ENCODE measurements at places on chromosomes 1 and 21.
A peak's percentile ranks its signal among the peaks of the same experiment; 100 is the strongest.

- DNase-seq, result no peak
Observed at GRCh38 chr1:171868217-171868803, 27.0 kb downstream of the DNM3 start.

GRCh38 chr21:42220138-42220701 is 1.3 kb downstream of the ABCG1 start:
- DNase-seq, result peak; percentile 87

DNA sequence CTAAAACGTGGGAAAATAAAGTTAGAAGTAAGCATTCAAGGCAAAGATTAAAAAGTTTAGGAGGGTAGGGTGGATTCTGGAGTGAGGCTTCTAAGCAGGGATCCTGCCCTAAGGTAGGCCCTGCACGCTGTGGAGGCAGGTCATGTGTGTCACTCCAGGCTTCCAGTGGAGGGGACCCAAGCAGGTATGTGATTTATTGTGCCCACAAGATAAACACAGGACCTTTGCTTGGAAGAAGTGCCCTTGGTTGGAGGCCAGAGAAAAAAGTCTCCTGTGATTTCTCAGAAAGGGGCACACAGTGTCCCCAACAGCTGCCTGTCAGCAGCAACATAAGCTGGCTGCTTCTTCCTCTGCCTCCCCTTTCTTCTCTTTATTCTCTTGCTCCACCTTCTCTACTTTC is 110.8 kb downstream of the FOXD2 start:
- DNase-seq, result no peak

DNA sequence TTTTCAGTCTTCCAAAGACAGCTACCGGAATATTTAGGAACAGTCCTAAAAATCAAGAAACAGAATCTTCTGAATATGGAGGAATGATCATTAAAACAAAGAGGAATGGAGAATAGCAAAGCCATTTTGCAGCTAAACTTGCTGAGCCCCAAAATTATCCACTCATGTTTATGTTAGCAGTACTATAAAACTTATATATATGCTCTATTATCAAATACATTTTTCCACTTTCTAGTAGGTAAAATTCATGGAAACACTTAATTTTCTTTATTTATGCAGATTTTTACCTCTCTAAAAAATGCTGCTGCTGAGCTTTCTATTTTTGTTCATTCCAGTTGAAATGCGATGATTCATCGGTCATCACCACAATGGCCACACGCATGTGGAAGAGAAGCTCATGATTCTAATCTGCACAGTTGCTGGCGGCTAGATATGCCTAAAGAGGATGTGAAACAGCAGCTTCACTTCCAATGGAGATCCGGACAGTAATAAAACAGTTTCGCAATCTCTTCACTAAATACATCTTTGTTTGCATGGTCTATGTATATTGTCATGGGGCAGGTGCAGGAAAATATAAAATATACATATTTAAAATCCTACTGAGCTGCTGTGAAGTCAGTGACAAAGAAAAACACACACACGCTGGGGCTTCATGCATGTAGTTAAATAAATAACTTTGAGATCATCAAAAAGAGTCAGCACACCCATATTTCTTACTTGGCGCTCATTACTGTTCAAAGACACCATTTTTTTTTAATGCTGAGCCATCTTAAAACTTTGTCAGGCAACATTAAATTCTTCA is 292.2 kb downstream of the SMYD3 start:
- peak; percentile 9 for DNase-seq

DNA sequence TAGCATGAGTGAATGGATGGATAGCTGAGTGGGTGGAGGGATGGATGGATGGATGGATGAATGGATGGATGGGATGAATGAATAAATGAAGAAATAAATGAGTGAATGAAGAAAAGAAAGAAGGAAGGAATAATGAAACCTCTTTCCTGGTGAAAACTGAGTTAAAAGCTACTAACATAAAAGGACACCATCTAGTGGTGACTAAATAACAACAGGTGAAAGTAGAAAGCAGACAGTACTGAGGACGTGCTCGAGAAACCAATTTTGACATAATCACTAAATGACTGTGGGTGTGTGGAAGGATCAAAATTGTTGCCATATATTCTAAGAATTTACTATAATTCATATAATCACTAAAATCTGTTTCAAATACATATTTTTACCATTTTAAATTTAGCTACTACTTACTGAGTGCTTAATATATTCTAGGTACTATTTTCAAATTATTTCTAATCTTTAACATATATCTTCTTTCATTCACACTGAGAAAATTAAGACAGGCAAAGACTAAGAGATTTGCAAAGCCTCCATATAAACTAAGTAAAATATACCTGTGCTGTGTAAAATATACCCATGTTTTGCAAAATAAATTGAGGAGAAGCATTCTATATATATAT is 522.9 kb downstream of the LRRIQ3 start:
- no peak for DNase-seq

GRCh38 chr1:42758641-42759040 is 8.2 kb downstream of the P3H1 start:
- no peak for DNase-seq

- DNase-seq, result no peak
Observed at GRCh38 chr1:170536924-170537551, 5.1 kb downstream of the GORAB start.

- no peak for DNase-seq
Observed at GRCh38 chr1:29708381-29708780, 472.1 kb downstream of the PTPRU start.

DNA sequence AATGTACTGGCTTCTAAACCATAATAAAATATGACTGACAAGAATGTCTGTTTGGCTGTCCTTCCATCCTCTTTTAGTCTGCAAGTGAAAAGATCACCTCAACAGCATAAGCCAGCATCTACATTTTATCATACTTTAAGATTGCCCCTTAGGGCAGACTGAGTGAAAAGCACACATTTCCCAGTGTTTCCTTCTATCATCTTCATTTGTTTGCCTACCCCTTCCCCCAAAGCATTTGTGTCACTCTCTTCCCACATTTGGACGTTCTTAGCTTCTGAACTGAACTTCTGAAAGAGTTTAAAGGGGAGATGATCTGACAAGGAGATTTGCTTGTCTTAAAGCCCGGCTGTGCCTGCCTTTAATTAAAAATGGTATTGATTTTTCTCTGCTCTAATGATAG is 322.2 kb downstream of the SPATA17 start:
- no peak for DNase-seq

GRCh38 chr21:36698981-36699545 is at the start of gene SIM2:
SIM2 (plus strand) TSS chr21:36699115; CDS start chr21:36699747, 632 bp downstream.
- no peak for DNase-seq

DNA sequence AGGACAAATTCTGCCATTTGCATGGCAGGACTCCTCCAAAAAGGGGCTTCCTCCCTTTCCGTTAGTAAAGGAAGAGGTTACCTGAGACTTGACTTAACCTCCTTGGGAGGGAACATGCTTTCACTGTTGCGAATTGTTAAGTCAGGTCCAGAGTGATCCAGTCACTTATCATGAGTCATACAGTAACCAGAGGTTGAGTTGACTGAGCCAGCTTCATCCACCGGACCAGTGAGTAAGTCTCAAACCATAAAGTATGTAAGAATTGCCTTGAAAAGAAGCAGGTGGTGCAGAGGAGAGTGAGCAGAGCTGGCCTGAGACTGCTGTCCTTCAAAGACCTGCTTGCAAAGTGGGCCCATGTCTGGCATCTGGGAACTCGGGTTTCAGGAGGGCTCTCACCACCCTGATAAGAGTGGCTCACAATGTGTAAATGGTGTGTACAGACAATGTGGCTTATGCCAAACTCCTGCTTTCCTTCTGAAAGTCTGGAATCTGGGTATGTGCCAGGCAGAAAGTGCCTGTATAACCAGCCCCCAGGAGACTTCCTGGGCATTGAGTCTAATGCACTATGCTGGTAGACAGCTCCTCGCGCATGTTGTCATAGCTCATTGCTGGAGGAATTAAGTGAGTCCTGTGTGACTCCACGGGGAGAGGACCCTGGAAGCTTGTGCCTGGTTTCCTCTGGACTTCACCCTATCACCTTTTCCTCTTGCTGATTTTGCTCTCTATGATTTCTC is 84.3 kb upstream of the KLHDC7A start:
- DNase-seq, result no peak

DNA sequence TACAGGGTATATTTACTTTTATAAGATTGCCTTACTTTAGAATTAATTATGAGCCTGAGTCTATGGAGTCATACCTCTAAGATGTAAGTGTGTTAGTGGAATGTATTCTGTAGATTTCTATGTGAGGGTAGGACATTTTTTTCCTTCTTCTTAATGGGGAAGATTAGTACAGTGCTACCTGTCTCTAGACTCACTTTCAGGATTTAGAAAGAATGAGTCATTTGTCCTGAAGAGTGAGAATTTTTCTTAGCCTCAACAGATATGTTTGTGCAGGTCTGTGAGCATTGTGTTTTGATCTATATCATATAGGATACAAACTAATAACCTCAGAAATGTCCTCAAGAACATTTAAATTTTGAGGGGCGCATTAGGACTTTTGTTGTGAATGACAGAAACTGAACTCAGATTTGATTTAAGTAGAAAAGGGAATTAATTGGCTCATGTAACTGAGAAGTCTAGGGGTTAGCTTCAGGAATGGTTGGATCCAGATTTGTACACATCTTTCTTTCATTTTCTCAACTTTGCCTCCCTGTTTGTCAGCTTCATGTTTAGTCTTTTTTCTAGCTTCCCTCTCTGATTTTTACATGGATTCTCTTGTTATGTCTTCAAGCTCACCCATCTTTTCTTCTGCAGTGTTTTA is 45.3 kb downstream of the TTC3 start:
- DNase-seq, result no peak

- DNase-seq, result no peak
Observed at GRCh38 chr1:37764414-37764825, 500 bp downstream of the EPHA10 start.

DNA sequence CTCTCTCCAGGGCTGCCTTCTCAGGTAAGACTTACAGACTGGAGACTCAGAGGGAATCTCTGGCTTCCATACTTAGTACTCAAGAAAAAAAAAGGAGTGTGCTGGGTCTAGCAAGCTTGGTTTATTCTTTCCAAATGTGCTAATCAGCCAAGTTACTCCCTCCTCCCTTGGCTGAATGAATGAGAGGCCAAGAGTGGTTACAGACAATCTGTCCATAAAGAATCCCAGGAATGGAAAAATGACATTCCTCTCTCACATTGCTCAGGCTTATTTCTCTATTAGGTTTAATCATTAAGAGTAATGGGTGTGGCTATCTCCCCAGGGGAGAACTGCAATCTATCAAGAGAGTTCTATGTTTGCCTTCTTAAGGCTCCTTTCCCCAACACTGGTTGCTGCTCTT is 547.3 kb upstream of the PLXNA2 start:
- DNase-seq, result no peak

- no peak for DNase-seq
Observed at GRCh38 chr1:202072211-202072765, 50.4 kb upstream of the GPR37L1 start.

DNA sequence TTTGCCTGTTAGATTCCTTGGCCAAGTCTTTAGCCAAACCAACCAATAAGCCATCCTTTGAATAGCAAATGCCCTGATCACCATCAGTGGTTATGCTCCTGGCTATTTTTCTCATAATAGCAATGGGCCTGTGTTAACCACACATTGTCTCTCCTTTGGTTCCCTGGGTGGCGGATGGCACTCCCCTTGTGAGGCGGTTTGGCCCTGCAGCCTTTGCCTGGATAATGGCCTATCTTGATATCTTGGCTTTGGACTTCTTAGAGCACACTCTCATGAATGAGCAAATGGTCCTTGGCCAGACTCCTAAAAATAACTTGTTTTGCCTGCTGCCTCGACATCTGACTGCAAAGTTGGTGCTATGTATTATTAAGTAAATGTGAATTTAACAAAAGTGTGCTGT is 22.4 kb upstream of the ZBTB18 start:
- DNase-seq, result no peak

GRCh38 chr21:27321791-27322190 is 354.9 kb upstream of the ADAMTS5 start:
- DNase-seq, result no peak

GRCh38 chr1:226761322-226761721 is 22.2 kb upstream of the ITPKB start:
- no peak for DNase-seq

- DNase-seq, result no peak
Observed at GRCh38 chr1:98055457-98055856, 134.6 kb upstream of the DPYD start.

DNA sequence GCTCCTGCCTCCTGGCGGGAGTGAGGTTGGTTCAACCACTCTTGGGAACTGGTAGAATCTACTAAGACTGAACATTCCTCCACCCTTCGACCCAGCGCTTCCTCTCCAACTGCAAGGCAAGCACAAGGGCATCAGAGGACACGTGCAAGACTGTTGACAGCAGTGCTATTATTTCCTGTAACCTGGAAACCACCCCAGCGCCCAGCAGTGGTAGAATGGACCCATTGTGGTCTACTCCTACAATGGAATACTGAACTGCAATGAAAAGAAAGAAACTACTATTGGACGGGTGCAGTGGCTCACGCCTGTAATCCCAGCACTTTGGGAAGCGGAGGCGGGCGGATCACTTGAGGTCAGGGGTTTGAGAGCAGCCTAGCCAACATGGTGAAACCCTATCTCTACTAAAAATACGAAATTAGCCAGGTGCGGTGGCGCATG is 33.0 kb upstream of the TARDBP start:
- no peak for DNase-seq

GRCh38 chr1:19210772-19211549 is 895 bp upstream of the UBR4 start:
- no peak for DNase-seq

DNA sequence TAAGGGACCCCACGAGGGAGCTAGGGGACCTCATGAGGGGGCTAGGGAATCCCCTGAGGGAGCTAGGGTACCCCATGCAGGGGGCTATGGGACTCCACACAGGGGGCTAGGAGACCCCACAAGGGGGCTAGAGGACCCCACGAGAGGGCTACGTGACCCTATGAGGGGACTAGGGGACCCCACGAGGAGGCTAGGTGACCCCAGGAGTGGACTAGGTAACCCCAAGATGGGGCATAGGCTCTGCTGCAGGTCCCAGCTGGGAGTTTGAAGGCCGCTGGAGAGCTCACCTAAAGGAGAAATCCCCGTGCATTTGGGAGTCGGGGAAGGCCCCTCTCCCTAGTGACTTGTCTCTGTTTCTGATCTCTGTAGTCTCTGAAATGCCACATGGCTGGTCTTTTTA is 50.0 kb upstream of the DMRTB1 start:
- DNase-seq, result no peak

DNA sequence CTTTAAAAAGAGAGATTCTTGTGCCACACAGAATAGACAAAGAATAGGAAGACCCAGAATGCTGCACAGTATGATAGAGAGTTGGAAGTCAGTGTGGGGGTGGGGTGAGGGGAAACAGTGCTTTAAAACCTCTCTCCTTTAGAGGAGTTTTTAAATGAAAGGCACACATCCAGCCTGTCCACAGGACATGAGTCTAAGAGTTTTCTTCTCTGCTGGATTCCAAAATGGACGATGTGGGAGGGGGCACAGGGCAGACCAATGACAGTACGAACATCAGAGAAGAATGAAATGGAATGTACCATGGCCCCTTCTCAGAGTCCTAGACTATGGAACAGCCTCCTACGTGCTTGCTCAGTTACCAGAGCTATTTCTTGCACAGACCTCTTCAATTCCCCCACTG is 458.2 kb upstream of the DAB1 start:
- DNase-seq, result no peak

- no peak for DNase-seq
Observed at GRCh38 chr1:78274814-78275213, 216.0 kb upstream of the PTGFR start.

GRCh38 chr21:18157406-18157805 is 87.2 kb upstream of the CHODL start:
- DNase-seq, result no peak

GRCh38 chr1:179798864-179799516 is 55.9 kb downstream of the FAM163A start:
- DNase-seq, result no peak

All from CD4-positive, alpha-beta T cell treated with Interleukin-4 for 4 hours (primary cell).